ENCODE measurements at places on chromosomes 6 and 20. TPM values are rescaled to one million over a fixed set of nuclear protein-coding genes. Genes with fewer than 3 reads are reported as not detected.

DNA sequence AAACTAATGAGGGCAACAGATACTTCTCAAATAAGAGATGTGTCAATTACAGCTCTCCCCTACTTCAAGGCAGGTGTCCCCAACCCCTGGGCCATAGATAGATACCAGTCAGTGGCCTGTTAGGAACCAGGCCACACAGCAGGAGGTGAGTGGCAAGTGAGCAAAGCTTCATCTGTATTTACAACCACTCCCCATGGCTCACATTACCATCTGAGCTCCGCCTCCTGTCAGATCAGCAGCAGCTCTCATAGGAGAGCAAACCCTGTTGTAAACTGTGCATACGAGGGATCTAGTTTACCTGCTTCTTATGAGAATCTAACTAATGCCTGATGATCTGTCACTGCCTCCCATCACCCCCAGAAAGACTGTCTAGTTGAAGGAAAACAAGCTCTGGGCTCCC lies 422.1 kb downstream of the GJA1 start:
- peak; percentile 2 for DNase-seq

DNA sequence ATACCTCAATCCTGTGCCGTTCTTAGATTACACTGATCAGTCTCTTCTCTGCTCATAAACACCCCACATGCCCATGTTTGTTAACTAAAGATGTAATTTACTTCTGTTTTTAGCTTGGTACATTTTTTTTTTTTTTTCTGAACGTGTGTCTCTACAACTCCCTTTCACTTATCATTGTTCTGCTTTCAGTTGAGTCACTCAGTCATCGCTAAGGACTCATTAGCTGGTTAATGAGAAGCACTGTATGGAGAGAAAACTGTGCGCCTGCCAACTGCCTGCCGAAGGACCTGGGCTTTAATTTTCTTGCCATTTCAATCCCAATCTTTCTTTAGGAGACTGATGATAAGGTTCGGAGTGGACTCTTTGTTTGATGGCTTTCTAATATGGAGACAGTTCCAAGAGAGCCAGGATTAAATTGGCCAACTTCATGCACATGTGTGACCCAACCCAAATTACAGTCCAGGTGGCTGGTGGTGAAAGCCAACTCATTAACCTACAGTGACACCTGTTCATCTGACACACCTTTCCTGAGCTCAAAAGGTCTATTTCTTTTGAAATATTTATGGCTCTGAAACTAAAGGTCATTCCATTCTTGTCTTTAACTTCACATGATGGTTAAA lies 334.1 kb downstream of the BCKDHB start:
- no peak for DNase-seq

GRCh38 chr6:3312604-3313231 lies 54.0 kb downstream of the PSMG4 start:
- no peak for DNase-seq

DNA sequence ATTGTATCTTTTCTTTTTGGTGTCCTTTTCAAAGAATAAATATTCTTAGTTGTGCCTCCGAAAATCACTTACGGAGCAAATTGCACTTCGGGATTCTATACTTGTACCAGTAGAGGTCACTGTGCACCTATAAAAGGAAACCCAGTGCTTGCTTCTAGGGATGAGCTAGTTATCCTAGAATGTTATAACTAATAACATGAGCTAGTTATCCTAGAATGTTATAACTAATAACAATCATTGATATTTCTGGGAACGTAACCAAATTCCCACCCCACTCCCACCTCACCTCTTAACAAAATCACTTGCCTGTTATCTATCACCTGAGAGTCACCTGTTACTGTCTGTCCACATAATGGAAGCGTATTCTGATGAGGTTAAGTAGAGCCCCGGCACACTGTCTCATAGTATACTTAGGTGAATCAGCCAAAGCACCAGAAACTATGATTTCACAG lies 126.9 kb upstream of the TIAM2 start:
- peak; percentile 29 for DNase-seq

The ZNFX1 gene
- total RNA-seq, result 13.4 TPM

The TRIM10 gene
- total RNA-seq, result not detected

All from Caki2 (cell line).